ENCODE measurements at places on chromosomes 4 and X.

GRCh38 chr4:125483278-125483677 lies 168.5 kb downstream of the FAT4 start:
- no peak for DNase-seq

- no peak for DNase-seq
These were observed 45.2 kb upstream of the ELF2 start for GRCh38 chr4:139222215-139222614.

DNA sequence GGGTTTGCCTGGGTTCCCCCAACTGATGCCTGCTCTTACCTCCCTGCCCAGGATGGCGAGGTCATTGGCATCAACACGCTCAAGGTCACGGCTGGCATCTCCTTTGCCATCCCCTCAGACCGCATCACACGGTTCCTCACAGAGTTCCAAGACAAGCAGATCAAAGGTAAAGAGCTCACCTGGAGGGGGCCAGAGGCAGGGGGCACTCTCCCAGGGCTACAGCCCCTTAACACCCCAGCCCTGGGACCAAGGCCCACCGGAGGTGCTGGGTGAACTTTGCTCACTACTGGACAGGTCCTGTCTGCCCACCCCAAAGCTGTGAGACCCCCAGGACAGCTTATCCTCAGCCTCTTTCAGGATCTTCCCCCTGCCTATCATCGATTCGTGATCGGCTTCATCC lies 24.5 kb downstream of the HTRA3 start:
- DNase-seq = no peak

- DNase-seq = no peak
These were observed 774 bp upstream of the RAPGEF2 start for GRCh38 chr4:159101988-159102621.

DNA sequence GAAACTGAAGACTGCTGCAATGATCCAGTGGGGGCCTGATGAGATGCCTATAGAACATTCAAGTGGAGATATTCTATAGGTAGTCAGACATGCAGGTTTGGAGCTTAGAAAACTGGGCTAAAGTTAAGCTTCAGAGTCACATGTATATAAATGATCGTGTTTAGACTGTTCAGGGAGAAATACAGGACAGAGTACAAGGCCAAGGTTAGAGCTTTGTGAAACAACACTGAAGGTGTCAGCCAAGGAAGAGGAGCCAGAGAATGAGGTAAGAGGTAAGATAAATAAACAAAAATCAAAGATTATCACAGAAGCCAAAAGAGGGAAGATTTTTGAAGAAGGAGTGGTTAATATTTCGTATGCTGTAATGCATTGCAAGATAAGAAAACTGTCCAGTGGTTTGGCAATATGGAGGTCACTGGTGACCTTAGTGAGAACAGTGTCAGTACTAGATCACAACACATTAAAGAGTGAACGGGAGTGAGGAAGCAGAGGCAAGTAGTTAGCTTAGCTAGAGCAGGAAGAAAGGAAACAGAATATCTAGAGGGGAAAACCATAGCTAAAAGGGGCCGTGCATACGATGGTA lies 58.0 kb upstream of the KLHL13 start:
- no peak for DNase-seq

- DNase-seq = no peak
These were observed 1.3 kb downstream of the GAR1 start for GRCh38 chr4:109816894-109817293.

DNA sequence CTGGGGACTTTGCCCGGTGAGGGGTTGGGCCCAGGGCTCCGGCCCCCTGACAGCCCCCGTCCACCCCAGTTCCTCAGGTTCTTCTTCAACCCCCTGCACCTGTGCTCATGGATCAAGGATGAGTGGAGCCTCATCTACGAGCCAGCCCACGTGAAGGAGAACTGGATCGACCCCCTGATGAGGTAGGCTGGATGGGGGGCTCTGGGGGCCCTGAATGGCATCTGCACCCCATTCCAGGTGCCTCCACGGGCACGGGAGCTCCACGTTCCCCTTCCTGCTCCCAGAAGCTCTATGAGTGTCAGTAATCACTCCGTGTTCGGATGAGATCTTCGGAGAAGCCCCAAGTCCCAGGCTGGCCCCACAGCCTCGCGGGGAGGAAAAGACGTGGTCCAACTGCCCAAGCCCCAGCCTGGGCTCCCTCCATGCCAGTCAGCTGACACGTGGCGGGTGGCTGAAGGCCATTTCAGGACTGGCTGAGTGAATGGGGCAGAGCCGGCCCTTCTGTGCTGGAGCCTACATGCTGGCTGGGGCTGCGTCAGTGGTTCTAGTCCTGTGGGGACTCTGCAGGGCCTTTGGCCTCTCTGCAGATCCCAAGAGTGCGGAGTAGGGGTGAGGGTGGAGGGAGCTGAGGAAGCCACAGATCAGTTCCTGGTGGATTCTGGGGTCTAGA lies 24.4 kb downstream of the CFAP99 start:
- no peak for DNase-seq

GRCh38 chrX:152903589-152903988 lies 5.7 kb downstream of the ZNF185 start:
- DNase-seq = no peak

DNA sequence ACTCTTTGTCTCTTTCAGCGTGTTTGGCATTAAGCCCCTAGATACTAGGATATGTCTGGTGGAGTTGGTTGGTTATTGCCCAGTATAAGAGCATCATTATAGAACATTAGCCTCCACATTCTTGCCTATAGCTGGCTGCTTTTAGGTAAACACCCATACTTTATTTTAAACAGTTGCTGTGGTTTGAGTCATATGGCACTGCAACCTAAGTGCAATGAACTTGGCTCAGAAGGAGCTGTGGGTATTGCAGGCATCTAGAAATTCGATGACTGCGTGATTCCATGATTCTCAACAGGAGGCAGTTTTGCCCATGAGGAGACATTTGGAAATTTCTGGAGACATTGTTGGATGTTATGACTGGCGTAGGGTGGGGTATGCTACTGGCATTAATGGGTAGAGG lies 49.5 kb downstream of the DCLK2 start:
- DNase-seq = no peak

- DNase-seq = no peak
These were observed 40.9 kb upstream of the AP1AR start for GRCh38 chr4:112190684-112191083.

- no peak for DNase-seq
These were observed 69.8 kb upstream of the BMP2K start for GRCh38 chr4:78706302-78706701.

DNA sequence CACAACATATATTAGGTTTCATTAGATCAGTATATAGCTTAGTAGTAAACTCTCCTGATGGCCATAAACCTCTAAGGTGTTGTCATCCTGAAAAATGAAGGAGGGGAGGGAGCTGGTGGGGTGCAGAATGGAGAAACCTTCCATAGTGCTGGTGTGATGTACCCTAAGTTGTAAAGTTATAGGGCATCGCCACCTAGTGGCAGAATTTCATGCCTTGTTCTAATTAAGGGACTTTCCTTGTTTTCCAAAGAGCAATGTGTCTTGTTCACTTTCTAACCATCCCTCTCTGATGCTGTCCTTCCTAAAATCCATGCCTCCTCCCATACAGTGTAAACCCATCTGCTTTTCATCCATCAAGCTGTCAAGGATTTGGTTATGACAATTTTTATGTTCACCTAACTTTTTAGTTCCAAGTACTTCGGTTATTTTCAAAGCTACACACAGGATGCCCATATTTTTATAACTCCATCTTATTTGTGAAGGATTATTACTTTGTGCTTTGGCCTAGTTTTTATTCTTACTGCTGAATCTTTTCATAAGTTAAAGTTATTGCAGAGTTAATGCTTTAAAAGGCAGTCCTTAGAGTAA lies 4.5 kb downstream of the NBDY start:
- no peak for DNase-seq

DNA sequence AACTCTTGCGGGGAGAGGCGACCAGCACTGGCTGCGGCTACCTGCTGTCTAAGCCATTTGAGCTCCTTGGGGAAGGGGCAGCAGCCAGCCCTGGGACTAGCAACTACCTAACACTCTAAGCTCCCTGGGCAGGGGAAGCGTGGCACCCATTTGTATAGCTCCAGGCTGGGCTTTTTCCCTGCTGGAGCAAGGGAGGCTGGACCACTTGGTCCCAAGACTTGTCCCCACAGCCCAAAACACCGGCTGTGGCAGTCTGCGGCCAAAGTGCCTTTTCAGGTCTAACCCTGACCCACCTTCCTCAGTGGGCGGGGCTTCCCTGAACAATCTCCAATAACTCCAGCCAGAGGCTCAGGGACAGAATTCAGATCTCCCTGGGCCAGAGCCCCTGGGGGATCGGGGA lies 187.8 kb downstream of the NPNT start:
- DNase-seq = no peak

- DNase-seq = no peak
These were observed 1827.0 kb downstream of the C4orf33 start for GRCh38 chr4:130922955-130923354.

DNA sequence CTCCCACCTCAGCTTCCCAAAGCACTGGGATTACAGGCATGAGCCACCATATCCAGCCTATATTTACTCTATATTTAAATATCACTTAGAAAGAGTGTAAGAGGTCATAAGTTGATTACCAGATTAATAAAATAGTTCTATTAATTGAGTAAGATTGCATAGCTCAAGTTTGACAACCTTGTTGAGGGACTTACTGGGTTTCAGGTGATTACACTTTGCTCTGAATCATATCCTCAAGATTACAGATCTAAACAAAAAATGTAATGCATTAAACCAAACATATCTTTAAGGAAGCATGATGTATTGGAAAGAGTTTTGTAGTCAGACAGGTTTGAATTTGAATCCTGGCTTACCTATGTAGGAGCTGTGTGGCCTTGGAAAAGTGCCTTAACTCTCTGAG lies 47.9 kb upstream of the IL13RA2 start:
- DNase-seq = no peak

DNA sequence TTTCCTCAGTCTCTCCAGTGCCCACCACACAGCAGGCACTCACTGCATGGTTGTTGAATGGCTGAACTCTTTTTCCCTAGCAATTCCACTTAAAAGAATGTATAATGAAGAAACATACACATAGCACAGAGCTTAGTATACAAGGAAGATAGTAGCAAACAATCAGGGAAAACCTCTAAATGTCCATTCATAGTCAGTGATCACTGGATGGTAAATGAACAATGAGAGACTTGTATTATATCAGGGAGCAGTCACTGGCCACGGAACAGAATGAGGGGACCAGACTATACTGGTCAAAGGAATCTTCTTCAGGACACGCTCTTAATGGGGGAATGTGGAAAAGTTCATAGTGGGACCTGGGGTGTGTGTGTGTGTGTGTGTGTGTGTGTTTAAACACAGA lies 43.6 kb upstream of the FAM156A start:
- no peak for DNase-seq

GRCh38 chr4:83731609-83732008 lies 195.7 kb downstream of the GPAT3 start:
- no peak for DNase-seq

DNA sequence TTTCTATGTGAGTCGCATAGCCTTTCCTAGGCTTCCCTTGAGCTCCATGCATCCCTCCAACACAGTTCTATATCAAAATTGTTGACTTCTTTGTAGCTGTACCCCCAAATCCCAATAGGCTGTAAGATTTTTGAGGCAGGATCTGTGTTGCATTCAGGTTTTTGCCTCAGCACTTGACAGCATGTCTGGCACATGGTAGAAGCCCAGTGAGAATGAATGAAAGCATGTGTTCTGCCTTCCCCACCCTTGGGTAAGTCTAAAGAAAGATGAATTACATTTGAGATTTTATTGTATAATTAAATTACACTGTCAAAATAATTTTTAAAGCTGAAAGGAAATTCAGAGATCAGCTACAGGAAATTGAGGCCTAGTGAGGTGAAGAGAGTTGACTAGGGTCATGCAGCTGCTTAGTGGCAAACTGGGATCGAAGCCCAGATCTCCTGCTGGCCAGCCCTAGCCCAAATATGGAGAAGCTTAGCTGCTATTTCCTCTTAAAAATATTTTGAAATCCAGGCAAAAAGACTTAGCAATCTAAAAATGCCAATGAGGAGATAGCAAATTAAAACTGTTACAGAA lies 122.5 kb downstream of the SPATA18 start:
- DNase-seq = no peak

DNA sequence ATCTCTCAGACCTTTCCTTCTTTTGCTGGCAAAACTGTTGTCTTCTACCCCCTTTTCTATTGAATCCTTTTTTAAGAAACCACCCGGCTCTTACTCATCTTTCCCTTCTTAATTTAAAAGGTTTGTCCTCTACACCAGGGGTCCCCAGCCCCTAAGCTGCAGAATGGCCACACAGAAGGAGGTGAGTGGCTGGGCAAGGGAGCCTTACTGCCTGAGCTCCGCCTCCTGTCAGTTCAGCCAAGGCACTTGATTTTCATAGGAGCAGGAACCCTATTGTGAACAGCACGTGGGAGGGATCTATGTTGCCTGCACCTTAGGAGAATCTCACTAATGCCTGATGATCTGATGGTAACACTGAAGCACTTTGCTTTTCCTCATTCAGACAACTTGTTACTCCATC lies 726.3 kb upstream of the INTU start:
- DNase-seq = no peak

DNA sequence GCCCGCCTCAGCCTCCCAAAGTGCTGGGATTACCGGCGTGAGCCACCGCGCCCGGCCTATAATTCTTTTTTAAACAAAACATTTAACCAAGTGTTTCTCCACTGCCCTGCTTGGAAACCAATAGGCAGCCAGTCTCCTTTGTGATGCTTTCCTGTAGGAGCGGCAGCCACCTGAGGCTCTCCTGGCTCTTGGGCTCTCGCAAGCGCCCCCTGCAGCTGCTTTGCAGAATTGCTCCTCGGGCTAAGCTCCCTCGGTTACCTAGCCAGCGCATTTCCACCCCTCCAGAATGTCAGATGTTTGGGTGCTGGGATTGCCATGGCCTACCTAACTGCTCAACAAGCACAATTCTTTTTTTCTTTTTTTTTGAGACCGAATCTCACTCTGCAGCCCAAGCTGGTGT lies 7.7 kb downstream of the S100P start:
- DNase-seq = no peak

DNA sequence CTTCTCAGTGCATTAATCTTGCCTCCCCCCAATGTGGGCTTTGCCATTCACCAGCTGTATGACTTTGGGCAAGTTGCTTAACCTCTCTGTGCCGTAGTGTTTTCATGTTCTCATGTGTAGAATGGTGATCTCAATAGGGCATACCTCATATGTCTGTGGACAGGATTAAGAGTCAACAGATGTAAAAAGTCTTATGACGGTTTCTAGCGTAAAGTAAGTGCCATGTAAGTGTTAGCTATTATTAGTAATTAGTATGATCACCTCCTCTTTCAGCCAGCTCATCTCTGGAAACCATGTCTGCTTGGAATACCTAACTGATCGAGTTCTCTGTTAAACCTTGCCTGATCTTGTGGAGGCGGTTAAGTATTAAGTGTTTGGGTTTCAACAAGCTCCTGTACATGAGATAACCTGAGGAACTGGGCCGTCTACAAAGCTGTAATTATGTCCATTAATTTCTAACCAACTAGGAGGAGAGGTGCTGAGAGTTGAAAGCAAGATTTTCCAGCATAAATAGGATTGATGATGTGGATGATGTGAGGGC lies 66.3 kb downstream of the TSC22D3 start:
- no peak for DNase-seq

GRCh38 chrX:2989565-2989964 lies 16.8 kb upstream of the ARSH start:
- no peak for DNase-seq
